ENCODE measurements at places on chromosomes 7 and 10.

- DNase-seq, result no peak
Observed at GRCh38 chr7:81743665-81744064, 26.2 kb downstream of the HGF start.

DNA sequence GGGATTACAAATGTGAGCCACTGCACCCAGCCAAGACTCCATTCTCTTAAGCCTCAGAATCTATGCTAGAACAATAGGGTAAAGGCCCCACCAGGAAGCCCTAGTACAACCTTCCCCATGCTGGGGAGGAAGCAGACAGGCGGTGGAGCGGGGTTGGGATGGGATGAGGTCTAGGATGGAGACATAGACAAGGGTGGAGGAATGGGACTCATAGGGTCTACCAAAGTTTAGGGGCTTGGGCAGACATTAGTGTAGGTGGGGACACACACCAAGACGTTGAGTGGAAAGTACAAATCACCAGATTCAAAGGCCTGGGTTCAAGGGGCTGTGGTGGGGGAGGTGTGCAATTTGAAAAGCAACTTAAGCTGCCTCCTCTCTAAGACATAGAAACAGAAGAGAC lies 19.3 kb downstream of the PRSS2 start:
- no peak for DNase-seq

- DNase-seq, result no peak
Observed at GRCh38 chr10:13241613-13242012, 7.4 kb upstream of the UCMA start.

DNA sequence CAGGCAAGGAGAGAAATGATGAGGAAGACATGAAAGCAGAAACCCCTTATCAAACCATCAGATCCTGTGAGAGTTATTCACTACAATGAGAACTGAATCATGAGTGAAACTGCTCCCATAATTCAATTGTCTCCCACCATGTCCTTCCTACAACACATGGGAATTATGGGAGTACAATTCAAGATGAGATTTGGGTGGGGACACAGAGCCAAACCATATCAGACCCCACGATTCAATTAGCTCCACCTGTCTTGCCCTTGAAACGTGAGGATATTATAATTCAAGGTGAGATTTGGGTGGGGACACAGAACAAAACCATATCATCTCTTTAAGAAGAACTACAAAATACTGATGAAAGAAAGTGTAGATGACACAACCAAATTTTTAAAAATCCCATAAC lies 128.9 kb downstream of the IMMP2L start:
- DNase-seq, result no peak

DNA sequence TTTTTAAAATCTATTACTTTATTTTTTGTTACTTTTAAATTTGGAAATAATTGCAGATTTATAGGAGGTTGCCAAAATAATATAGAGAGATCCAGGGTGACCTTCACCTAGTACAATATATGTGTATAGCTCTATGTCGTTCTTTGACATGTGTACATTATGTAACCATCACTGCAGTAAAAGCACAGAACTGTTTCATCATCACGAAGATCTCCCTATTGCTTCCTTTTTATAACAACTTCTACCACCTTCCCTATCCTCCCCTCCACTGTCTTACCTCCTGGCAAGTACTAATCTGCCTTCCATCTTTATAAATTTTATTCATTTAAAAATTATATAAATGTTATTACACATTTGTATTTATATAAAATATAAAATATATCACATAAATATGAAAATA lies 251.0 kb downstream of the AUTS2 start:
- no peak for DNase-seq

DNA sequence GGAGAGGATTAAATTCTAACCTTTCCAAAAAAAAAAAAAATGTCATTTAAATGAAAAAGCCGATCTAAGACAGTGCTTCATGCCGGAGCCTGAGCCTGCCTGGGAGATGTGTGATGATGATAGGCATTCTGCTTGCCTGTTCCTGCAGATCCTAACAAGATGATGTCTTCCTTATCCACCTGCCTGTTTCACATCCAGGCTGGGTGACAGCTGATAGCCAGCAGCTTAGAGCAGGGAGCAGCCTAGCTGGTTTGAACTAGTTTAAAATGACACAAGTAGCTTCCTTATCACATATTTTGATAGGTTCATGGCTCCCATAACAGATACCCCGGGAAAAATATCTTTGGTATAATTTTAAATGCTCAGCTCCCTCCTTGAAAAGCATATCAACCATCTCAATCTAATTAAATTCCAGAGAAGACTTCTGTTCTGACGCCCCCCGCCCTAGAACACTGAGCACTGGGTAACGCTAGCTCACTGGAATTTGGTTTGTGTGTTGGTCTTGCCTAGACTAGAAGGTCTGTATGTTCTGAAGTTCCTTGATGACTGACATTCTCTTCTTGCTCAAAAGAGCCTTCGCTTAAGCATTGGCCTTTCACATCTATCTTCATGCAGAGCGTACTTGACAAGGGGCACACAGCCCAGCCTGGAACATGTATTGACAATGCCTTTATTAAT lies 96.9 kb upstream of the FGFR2 start:
- DNase-seq, result no peak

GRCh38 chr10:105770524-105771212 lies 1129.6 kb downstream of the SORCS3 start:
- no peak for DNase-seq
